ENCODE measurements at places on chromosomes 6 and 20.

DNA sequence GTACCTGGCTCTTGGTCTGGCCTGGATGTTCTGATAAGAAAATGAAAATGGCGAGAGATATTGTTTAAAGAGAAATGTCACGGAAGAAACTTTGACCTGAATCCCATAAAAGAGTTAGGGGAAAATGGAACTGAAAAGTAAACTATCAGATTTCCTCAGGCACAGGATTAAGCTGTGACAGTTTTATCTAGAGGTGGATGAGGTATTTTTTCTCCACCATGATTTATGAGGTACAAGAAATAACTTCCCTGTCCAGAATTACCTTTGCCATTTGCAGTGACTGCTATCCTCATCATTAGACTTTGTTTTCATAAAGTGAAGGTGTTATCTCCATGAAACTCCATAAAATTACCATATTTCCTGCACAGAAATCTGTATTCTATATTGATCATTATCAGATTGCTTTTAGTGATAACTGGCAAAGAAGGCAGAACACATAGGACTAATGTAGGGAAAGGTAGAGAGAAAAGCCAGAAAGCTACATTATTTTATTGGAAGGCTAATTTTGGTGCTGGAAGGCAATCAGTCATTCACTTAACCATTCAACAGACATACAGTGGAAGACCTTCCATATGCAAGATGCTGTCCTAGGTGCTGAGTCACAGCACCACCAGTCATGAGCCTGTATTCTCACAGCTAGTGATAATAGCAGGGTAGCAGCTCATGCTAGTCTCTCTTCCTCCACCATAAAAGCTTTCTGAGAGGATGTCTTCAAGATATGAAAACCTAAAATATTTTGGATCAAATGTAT, 427.3 kb upstream of the CITED2 start:
- no peak for DNase-seq

DNA sequence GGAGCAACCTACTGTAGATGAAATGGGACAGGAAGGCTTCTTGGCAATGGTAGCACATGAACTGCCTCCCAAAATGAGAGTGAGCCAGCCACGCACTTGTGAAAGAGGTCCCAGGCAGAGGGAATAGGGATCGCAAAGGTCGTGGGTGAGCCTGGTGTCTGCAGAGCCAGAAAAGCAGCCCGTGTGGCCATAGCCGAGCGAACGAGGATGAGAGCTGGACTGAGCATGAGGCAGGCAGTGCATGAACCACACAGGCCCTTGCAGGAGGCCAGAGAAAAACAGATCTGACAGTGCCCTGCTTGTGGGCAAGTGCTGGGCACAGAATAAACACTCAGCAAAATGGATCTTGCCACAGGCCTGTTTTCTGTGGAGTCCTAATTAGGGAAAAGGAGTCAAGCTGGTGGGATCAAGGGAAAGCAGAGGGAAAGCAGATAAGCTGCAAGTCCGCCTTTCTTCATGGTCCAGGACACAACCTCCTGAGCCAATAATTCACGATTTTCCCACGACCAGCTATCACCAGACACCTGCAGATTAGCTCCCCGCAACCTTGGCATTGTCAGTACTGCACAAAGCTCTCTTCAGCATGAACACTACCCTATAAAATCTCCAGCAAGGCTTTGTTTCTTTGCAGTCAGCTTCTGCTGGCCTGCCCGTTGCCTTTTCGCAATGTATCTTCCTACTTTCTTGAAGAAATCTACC, 44.0 kb downstream of the GCNT2 start:
- no peak for DNase-seq

GRCh38 chr6:26383624-26384417, 913 bp downstream of the BTN2A2 start:
- DNase-seq: no peak

DNA sequence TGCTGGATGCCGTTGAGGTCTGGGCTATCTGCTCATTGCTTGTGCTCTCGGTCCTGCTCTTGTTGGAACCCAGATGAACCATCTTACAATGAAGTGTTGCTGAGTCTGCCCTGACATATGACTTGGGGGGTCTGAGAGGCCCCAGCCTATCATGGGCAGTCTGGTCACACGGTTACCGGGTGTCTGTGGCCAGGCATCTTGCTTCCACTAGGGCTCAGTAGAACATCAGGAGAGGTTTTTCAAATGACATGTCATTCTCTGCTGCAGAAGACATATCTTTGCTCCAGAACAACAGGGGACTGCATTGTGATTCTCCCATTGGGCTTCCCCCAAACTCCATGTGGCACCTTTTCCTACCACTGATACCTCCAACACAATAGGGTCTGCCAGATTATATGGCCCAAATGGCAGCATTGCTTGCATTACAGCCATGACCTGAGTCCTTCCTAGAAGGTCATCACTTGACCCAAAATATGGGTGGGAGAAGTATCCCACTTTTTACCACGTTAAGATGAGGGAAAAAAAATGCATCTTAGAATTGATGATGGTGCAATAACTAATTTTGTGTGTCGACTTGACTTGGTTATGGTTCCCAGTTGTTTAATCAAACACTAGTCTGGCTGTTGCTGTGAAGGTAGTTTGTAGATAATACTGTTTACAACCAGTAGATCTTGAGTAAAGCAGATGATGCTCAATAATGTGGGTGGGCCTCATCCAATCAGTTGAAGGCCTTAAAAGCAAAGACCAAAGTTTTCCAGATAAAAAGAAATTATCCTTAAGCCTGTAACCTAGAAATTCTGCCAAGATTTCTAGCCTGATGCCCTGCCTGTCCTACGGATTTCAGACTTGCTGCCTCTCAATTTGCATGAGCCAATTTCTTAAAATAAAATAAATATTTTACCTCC, 241.0 kb downstream of the QKI start:
- no peak for DNase-seq

DNA sequence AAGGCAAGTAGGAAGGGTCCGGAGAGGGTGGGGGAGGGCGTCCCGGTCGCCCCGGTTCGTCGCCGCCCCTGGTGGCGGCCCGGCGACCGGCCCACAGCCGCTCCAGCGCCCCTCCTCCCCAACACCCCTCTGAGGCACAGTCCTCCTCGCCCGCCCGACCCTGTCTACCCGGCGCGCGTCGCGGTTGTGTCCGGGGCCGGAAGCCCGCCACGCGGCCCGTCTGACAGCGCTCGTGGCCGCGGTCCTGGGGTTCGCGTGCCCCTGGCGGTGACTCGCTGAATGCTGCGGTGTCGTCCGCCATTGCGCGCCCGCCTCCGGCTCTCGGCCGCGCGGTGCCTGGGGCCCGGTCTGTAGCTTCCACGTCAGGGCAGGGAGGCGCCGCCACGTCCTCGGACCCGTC, 335.3 kb upstream of the DEFB115 start:
- no peak for DNase-seq

GRCh38 chr20:4483486-4483885, 238.2 kb upstream of the PRND start:
- no peak for DNase-seq

GRCh38 chr20:33679758-33680485, 5.7 kb upstream of the NECAB3 start:
- DNase-seq: no peak

GRCh38 chr6:169225131-169225576, 28.5 kb downstream of the THBS2 start:
- DNase-seq: no peak

DNA sequence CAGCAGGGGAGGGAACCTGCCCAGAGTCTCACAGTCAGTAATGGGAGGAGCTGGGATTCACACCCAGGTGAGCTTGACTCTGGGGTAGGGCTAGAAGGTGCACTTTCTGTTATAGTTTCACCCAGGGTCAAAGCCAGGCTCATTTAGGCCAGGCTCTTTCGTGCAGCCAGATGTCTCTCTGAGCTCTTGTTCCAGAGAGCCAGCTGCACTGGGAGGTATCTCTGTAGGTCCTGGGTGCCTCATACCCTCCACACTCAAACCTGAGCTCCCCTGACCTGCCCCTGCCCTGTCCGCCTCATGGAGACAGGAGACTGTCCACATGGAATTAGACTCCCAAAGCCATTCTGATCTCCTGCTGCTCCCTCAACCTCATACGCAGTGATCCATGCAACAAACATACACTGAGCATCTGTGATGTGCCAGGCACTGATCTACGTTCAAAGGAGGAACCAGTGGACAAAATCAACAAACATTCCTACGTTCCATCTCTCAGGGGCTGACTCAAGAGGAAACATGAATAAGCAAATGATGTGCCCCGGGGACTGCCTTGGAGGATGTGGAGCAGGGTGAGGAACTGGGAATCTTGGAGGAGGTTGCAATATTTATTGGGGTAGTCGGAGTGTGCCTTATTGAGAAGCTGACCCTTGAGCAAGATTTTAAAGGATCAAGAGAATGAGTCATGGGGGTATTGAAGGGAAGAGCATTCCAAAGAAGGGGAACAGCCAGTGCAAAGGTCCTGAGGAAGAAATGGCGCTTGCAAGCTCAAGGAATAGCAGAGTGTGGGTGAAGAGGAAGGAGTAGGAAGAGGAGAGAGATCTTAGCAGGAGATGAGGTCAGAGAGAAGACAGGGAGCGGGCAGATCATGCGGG, 71.3 kb upstream of the TOX2 start:
- DNase-seq: no peak

DNA sequence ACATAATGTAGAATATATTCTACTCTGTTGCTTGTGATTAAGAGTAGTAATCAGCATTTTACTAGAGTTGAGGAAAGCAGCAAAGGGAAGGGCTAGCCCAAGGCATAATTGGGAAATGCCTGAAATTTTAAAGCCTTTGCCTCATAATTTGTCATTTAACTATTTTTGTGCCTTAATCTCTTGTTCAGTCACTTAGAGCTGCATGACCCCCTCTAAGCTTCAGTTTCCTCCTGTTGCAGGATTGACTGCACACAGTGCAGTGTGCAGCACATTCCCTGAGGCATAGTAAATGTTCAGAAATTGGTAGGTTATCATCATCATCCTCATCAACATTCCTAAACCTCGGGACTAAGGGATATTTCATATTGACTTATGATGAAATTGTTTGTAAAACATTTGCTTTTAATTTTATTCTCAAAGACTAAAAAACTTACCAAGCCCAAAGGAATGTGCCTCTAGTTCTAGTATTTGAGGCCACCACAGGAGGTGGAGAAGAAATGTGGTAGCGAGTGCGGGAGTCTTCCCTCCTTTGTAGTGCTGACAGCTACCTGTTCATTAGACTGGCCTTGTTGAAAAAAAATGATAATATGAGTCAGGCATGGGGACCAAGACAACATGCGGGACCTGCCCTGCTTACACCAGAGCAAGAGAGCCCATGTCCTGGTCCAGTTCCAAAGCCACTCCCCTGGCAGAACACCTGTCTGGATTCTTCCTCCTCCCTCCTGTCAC, 14.8 kb upstream of the TENT5A start:
- no peak for DNase-seq
